Activated CD4-positive, alpha-beta T cell treated with anti-CD3 and anti-CD28 coated beads for 1 hour (primary cell): ENCODE measurements at places on chromosomes 4 and X.

DNA sequence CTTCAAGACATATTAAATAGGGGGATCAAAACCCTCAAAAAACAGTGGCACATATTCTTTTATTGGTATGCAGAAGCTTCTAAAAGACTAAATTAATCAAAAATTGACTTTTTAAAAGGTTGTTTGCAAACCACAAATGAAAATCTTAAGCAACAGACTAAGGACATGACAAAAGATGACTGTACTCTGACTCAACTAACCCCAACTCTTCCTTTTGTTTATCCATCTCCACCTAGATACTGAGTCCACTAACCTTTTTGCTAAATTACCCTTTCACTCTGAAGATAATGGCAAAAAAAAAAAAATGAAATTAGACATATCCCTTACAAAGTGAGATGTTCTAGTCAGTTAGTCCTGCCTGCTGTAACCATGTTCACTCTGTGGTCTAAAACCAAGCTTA lies 91.6 kb upstream of the NLRP2B start:
- no peak for DNase-seq

- no peak for DNase-seq
These were observed 105.7 kb upstream of the PRPS2 start for GRCh38 chrX:12685541-12685940.

- no peak for DNase-seq
These were observed 56.7 kb upstream of the ADGRL3 start for GRCh38 chr4:61143461-61143860.

DNA sequence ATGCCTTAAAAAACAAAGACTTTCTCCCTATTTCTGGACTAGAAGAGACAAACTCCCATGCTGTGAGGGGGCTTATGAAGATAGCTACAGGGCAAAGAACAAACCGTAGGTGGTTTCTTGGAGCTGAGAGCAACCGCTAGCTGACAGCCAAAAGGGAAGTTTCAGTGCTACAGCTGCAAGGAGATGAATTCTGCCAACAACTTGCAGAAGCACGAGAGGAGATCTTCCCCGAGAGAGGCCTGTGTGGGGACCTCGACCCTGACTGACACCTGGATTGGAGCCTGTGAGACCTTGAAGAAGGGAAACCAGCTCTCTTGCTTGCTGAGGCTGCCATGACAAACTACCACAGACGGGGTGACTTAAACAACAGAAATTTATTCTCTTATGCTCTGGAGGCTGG lies 183.8 kb upstream of the VCX3A start:
- no peak for DNase-seq

- no peak for DNase-seq
These were observed 1388.9 kb downstream of the C4orf33 start for GRCh38 chr4:130484826-130485225.

DNA sequence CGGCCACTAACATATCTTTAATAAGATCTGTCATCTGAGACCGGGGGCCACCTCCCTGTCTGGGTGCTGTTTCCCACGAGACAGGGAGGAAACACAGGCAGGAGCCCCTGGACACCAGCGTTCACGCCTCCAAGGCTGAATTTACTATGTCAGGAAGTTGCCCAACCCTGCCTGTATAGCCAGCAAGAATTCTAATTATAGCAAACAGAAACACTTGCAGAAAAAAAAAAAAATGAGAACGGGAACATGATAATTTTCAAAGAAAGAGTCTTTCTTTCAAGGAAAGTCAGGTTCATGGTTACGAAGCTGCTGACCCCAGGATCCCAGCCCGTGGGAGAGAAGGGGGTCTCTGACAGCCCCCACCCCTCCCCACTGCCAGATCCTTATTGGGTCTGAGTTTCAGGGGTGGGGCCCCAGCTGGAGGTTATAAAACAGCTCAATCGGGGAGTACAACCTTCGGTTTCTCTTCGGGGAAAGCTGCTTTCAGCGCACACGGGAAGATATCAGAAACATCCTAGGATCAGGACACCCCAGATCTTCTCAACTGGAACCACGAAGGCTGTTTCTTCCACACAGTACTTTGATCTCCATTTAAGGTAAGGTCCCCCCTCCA lies at the start of gene IL3RA:
Gene IL3RA, plus strand, starts transcription at position 455 of the 613 bp plus-strand sequence. CDS start 4,981 bp downstream, outside the sequence.
- DNase-seq: no peak

DNA sequence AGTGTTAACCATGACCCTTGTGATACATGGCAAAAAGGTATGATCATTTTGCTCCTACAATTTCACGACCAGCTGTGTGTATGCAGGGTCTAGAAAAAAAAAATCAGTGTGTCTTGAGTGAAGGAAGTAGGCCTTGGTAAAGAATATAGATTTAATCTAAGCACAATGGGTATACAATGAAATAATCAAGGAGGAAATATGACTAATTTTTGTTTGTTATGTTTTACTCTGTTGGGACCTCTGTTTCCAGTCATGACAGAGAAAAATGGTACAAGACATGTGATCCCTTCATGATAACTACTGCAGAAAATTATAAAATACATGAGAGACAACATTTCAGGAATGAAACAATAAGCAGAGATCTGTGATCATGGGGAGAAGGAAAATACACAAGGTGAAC lies 835.5 kb downstream of the PDHA2 start:
- DNase-seq: no peak

- DNase-seq: no peak
These were observed 112.0 kb downstream of the SHROOM3 start for GRCh38 chr4:76546759-76547742.

DNA sequence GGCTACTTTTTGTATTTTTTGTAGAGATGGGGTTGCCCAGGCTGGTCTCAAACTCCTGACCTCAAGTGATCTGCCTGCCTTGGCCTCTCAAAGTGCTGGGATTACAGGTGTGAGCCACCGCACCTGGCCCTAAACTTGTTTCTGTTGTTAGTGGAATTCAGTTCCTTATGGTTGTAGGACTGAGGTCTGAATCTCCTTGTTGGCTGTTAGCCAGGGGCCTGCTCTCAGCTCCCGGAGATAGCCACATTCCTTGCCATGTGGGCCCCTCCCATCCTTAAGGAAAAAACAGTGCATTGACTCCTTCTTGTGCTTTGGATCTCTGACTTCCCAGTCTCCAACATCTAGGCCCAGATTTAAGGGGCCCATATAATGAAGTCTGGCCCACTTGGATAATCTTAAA lies 49.4 kb upstream of the NYX start:
- no peak for DNase-seq

GRCh38 chrX:39905538-39905891 lies 192.2 kb downstream of the BCOR start:
- no peak for DNase-seq

GRCh38 chrX:14029039-14029424 lies 660 bp downstream of the GEMIN8 start:
- DNase-seq: no peak

GRCh38 chr4:121819216-121819965 lies 4.3 kb downstream of the CCNA2 start:
- no peak for DNase-seq

- DNase-seq: no peak
These were observed 31.6 kb downstream of the SPARCL1 start for GRCh38 chr4:87497578-87497977.

DNA sequence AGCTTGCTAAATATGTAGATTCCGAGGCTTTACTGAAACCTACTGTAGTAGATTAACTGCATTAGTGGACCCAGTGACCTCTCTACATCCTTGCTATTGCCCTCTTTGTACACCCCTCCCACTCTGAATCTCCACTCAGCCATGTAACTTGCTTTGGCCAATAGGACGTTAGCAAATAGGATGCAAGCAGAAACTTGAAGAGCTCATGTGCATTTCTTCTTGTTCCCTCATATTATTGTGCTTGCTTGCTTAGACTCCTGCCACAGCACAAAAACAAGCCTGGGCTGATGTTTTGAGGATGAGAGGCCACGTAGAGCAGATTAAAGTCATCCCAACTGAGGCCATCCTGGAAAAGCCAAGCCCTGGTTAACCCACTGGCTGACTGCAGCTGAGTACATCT lies 147.9 kb downstream of the HS6ST2 start:
- DNase-seq: no peak

DNA sequence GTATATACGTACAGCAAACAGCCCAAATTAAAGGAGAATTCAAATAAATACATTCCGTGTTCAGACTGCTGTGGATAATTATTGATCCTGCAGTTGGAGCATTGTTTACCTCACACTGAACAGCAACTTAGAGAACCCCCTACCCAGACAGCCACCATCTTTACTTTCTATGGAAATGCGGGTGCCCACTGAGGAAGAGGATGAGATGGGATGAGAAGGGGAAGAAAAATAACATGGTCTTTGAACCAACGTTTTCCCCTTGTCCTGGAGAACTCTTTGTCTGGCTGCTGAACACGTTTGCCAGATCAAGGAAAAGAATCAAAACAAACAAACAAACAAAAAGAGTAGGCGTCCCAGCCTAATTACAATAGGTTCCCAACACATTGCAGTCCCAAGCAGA lies 1.5 kb downstream of the TSPAN5 start:
- DNase-seq: no peak
